Chondrocyte (in vitro differentiated cells): ENCODE measurements at places on chromosomes 1 and 21. TPM values are rescaled to one million over a fixed set of nuclear protein-coding genes. Genes with fewer than 3 reads are reported as not detected.

DNA sequence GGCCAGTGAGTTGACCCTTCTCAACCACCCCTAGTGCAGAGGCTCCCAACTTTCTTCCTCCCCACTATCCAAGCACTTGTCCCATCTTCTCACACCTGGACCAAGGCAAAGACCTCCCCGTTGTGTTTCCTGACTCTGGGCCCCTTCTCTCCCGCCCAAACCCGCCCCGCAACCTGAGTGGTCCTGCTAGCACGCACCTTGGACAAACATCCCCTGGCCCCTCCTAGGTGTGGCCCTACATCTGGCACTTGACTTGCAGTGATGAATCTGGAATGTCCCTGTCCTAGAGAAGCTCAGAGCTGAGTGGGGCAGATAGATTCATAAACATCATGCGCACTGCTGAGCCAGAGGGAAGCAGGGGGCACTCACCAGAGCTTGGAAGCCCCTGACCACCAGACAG lies 2.3 kb downstream of the SLC5A9 start:
- no peak for DNase-seq

DNA sequence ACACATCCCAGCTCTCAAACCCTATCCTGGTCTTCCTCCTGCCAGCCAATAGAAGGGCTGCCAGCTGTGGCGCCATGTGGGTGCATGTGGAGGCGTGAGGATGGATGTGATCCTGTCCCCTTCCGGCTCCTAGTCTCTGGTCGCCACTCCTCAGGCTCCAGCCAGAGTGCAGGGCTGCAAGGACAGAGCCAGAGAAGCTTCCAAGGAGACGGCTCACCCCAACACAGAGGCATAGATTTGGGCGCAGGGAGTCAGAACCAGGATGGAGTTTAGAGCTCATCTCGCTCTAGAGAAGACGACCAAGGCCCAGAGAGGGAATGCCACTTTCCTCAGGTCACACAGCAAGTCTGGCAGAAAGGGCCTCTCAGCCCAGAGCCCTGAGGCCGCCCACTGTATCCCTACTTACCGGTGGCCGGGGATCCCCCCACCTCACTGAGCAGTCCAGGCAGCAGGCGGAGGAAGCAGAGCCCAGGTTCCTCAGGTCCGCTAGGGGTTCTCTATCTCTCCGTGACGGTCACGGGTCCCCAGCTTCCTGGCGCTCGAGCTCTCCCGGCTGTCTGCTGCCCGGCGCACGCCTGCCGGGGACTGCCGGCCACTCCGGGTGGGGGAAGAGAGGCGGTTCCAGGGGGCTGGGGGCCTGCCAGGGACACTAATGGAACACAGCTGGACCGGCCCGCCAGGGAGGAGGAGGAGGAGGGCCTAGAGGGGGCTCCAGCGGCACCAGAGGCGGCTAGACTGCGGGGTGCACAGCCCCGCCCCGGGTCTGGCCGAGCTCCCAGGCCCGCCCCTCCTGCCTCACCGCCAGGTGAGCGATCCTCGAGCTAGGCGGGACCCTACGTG lies at the start of gene COL16A1:
TSS of gene COL16A1 (minus strand) at position 587 of the 840 bp plus-strand sequence. CDS start 1,824 bp downstream, outside the sequence.
- DNase-seq: no peak

DNA sequence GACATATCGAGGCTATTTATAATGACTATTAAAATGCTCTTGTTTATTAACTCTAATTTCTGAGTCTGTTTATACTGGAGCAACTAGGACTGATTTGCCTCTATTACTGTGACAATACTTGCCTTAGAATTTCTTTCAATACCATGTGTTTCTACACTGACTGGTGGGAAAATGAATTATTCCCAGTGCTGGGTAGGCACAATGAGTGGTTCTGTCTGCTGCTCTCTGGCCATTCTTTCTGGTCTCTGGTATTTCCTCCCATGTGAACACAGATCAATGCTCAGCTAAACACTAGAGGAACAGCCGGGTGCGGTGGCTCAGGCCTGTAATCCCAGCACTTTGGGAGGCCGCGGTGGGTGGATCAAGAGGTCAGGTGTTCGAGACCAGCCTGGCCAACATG lies 390.5 kb downstream of the PRDM2 start:
- no peak for DNase-seq

WDR64 gene
- 0.17 TPM in 1 of 3 replicates, not detected in the others for total RNA-seq

CSF3R gene
- total RNA-seq: not detected in 3 replicates
